ENCODE measurements at places on chromosomes 1 and 21. TPM values are rescaled to one million over a fixed set of nuclear protein-coding genes. Genes with fewer than 3 reads are reported as not detected.

DNA sequence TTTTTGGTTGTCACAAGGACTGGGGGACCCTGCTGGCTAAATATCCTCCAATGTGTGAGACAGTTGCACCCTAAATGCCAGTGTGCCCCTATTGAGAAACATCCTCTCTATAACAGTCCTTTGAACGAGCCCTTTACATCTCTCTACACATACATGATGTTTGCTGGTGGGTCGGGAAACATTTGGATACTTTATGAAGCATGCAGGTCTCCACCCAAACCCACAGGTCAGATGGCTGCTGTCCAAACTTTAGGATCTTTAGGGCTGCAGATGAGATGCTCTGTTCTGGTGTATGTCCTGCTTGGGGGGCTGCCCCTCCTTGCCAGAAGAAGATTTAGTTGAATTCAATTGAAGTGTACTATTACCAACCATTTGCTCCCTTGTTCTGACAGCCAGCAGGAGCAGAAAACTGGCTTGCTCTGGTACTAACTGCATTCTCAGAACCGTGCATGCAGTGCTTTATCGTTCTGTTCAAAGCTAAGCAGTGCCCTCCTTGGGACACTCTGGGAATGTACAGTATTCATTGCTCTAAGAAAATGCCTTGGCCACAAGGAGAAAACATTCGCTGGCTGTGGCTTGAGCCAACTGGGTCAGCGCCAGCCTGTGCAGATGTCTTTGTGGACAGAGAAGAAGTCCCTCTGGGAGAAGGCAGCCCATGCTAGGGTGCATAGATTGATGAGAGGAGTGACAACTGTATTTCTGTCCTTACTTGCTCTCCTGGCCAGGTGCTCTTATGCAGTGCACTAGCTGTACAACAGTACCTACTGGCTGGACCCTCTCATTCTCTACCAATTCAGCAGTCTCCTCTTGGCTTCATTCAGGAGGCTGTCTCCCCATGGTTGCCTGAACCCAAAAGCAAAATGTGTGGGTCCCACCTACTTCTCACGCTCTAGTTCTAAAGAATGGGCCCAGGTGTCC, 61.4 kb upstream of the DIRAS3 start:
- DNase-seq: no peak

DNA sequence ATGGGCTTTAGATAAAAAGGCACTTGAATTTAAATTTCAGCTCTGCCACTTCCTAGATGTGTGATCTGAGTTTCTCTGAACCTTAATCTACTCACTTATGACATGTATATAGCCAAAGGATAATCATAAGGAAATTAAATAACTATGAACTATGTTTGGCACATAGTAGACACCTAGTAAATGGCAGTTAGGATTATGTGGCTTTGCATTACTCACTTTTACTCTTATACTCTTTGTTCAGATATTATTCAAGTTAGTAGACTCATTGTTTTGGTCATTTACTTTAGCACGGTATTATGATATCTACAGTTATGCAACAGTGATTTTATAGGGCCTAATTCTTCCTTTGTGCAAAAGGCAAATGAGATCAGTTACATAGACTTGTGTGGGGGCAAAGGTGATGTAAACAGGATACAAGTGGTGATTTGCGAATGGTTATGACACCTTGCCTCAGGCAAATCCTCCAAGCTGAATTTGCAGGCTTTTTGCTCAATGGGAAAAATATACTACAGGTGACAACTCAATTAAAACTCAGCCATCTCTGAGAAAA, 297.2 kb upstream of the PBX1 start:
- DNase-seq: no peak

DNA sequence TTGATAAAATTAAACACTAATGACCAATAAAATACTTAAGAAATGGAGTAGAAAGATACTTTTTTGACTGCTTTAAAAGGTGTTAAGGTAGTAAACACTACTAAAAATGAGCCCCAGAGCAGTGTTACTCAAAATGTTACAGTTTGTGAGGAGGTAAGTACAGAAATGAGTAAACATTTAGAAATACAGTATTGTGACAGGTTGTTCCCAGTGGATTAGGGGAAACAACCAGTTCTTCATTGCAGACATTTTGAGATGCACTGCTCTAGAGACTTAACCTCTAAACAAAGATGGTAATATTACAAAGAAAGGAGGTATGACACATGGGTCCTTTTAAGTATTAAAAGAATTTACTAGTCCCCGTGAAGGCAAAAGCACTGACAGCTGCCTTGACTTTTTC, 12.7 kb downstream of the DHX9 start:
- no peak for DNase-seq

DNA sequence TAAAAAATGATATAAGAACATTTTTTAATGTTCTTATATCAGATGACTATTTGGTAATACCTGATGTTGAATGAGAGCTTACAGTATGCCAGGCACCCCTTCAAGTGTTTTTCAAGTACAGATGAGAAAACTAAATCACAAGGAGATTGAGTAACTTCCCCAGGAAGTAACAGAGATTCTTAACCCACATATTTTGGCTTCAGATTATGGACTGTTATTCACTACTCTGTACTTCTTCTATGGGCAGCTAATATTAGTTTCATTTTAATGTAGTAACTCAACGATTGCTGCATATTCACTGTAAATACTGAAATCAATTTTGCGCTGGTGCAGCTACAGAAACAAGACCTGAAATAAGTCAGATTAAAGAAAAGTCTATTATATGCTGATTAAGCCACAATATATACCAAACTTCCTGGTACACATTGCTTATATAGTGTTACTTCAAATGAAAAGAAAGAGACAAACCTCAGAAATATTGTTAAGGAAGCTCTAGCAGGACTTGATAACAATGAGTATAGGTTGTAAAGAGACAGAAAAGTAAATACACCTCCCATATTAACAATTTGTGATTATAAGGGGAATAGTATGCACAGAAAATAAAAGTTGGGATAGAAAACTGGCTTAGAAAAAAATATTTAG, 19.7 kb downstream of the DPYD start:
- no peak for DNase-seq

Gene SPATA45
- not detected for total RNA-seq

Gene KCTD3
- 4.2 TPM for total RNA-seq

Data from activated CD4-positive, alpha-beta T cell treated with anti-CD3 and anti-CD28 coated beads for 36 hours (primary cell).